Heart left ventricle (tissue), 16 donors: ENCODE measurements at places on chromosomes 6 and 20.

DNA sequence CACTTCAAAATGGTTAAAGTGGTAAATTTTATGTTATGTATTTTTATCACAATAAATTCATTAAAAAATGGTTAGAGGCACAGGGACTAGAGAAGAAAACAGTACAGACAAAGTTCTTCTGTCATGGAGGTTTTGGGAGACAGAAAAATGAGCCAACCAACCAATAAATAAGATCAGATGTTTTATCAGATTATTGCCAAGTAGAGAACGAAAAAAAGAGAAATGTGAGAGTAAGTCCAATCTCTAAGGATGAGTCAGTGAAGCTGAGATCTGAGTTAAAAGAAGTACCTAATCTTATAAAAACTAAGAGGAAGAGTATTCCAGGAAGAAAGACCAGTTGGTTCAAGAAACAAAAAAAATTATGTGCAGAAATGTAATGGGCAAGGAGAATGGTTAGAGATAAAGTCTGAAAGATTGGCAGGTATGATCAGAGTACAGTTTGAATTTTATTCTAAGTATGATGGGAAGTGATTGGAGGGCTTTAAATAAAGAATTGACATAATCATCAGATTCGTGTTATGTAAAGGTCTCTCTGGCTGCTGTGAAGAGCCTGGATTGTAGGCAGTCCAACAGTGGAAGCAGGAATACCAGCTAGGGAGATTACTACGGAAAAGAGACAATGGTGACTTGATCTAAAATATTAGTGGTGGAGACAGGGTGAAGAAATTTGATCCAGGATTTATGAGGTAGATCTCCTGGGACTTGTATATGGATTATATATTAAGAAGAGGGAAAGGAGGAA, 79.6 kb downstream of the RCAN2 start:
- H3K4me1 ChIP-seq: peaks cover 62% of the 10 kb centered on the region
- no peaks in the 10 kb centered on the region for H3K27me3 ChIP-seq
- H3K27ac ChIP-seq: no peak overlapping the region
- no peak overlapping the region for H3K4me3 ChIP-seq

DNA sequence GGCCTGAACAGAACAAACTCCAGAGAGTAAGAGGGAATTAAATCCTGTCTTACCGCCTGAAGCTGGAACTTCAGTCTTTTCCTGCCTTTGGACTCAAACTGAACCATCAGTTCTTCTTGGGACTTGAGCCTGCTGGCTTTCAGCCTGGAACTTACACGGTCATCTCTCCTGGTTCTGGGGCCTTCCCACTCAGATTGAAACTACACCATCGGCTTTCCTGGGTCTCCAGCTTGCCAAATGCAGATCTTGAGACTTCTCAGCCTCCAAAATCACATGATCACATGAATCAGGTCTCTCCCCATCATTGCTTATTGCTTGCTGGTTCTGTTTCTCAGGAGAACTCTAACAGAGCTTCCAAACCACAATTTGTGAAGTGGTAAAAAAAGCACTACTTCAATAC, 276.3 kb downstream of the KIF16B start:
- no peaks in the 10 kb centered on the region for H3K27me3 ChIP-seq
- H3K36me3 ChIP-seq: no peaks in the 10 kb centered on the region
- no peaks in the 10 kb centered on the region for H3K4me1 ChIP-seq

DNA sequence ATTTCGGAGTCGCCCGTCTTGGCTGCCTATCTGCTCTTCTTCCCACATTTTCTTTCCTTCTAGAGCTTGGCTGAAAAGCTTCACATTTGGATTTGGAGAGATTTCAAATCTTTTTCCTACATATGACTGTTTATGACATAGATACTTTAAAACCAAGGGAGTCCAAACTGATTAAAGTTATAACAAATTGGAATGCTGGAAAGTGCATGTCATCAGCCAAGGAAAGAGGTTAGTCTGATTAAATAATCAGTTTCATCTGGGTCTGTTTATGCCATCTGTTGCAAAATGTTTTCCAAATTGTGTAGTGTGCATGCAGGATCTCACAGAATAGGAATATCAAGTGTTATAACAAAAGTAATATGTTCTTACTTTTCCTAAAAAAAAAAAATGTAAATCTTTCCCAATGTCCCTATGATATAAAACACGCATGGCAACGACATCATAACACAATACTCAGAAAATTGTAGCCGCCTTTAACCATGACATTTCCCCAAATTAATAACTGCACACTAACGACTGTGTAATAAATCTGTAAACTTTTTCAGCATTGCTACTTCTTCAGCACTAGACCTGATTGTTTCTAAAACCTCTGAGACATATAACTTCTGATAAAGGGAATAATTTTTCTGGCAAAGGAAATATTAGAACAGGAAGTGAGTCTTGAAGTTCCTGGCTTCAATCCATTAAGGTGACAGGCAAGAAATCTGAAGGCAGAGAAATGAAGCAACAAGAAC, 230.2 kb upstream of the FOXQ1 start:
- H3K27ac ChIP-seq: no peak overlapping the region
- H3K4me1 ChIP-seq: peaks cover 4% of the 10 kb centered on the region
- no peak overlapping the region for H3K4me3 ChIP-seq
- no peak for DNase-seq
- peaks cover 3% of the 10 kb centered on the region for H3K27me3 ChIP-seq

- no peaks in the 10 kb centered on the region for H3K27me3 ChIP-seq
- H3K4me3 ChIP-seq: no peak overlapping the region
- no peak overlapping the region for H3K27ac ChIP-seq
- no peak for DNase-seq
- no peaks in the 10 kb centered on the region for H3K4me1 ChIP-seq
Observed at GRCh38 chr6:98957450-98957849, 9.7 kb upstream of the FBXL4 start.

- no peak for DNase-seq
- no peaks in the 10 kb centered on the region for H3K4me1 ChIP-seq
- no peak overlapping the region for H3K27ac ChIP-seq
- no peak overlapping the region for H3K4me3 ChIP-seq
Observed at GRCh38 chr6:106939208-106939607, 35.3 kb downstream of the CD24 start.
